Fibroblast of skin of scalp (primary cell): ENCODE measurements at places on chromosomes 3 and 15.

DNA sequence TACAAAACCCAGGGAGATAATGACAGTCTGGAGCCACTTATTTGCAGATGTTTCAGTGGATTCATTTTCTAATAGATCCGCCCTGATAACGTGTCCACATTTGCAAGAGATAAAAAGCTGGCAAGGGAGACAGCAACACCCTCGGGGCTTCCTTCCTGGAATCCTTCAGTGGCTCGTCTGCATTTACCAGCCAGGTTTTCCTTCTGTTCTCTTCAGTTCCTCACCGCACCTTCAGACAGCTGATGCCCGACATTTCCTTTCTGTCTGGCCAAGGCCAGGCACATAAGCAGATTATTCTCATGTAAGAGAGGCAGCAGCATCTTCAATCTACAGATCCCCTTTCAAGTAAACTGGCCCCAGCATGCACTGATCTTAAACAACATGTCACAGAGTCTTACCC is 56.2 kb upstream of the SPATA12 start:
- no peak for DNase-seq

GRCh38 chr15:48866141-48866563 is 11.8 kb upstream of the EID1 start:
- peak; percentile 57 for DNase-seq

DNA sequence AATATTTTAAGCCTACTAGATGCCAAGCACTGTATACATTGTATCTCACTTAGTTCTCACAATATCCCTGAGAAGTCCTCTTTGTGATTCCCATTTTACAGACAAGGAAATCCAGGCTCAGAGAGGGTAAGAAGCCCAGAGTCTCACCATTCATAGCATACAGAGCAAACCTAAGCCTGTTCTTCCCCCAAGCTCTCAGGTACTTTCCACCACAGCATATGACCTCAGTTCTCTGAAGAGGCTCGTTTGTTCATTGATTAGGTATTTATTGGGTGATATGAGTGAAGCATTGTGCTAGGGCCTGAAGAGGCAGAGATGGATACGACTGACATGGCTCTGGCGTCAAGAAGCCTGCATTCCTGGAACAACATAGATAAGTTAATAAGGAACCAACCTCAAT is 310.9 kb upstream of the UMPS start:
- no peak for DNase-seq

GRCh38 chr3:148937467-148938255 is 53.7 kb upstream of the GYG1 start:
- peak; percentile 94 for DNase-seq

- DNase-seq: no peak
Observed at GRCh38 chr3:11006986-11007933, 14.7 kb downstream of the SLC6A1 start.

- peak; percentile 25 for DNase-seq
Observed at GRCh38 chr15:72285927-72286516, 13.7 kb upstream of the PARP6 start.

DNA sequence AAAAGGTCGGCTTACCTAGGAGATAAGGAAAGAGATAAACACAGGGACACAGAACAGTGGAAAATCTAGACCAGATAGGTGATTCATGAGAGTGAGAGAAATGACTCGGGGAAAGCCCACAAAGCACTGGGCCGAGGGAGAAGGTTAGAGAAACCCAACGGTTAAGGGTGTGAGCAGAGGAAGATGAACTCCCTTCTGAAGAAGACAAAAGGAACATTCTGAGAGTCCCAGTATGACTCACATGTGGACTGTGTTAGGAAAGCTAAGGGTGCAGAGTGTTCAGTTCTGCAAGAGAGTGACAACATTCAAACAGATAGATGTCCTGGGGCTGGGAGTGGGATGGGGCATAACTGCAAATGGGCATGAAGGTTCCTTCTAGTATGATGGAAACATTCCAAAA is 83.0 kb downstream of the CNTN3 start:
- peak; percentile 32 for DNase-seq

DNA sequence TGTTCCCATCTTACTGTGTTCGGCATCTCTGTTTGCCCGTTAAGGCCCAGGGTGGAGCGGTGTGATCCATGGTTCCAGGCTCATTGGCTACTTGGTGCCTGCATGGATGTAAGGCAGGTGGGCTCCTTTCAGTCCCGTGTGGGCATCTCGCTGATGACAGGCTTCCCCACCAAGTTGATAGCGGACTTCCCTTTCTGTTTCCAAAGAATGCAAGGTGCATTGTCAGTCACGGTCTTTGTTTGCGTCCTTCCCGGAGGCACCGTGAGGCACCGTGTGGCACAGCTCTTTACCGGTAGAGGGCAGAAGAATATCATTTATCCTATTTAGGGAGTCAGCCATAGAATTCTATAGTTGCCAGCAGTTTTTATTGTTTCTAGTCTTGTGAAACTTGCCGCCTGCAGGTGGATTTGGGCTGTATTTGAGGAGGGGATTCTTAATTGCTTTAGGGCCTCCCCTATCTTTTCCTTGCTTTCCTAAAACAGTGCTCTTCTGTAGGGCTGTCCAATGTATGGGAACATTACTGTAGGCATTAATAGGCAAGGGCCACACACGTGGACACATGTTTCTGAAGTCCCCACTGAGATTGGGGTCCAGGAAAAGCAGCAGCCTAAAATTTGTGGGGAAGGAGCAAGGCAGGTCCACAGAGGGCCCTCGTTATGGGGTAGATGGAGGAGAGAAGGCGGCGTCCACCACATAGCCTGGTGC is 244.1 kb downstream of the SLCO3A1 start:
- peak; percentile 55 for DNase-seq

DNA sequence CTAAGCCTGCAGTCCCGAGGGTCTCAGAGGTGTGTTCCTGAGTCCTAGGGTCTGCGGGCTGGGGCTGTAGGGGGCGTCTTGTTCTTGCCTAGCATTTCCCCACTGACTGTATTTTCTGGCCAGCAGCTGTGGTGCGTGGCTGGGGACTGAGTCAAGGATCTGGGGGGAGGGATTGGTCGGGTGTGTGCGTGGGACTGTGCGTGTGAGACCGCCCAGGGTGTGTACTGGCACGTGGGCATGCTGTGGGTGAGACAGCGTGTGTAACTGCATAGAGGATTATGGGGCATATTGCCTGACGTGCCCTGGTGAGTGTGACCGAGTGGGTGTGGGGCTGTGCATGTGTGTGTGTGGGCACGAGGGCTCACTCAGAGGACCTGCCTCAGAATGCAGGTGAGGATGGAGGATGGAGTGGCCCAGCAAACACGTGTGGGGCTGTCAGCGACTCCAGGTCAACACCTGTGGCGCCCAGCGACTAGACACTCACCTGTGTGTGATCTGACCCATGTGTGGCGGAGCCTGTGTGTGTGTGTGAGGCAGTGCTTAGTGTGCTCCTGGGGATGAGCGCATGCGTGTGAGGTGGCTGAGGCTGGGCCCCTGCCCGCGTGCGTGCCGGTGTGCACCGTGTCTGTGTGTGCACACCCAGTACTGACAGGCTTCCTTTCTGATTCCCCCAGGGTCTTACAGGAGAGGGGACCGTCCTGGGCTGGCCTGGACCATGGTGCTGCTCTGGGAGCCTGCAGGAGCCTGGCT is 20.9 kb downstream of the FBLN2 start:
- peak; percentile 17 for DNase-seq

DNA sequence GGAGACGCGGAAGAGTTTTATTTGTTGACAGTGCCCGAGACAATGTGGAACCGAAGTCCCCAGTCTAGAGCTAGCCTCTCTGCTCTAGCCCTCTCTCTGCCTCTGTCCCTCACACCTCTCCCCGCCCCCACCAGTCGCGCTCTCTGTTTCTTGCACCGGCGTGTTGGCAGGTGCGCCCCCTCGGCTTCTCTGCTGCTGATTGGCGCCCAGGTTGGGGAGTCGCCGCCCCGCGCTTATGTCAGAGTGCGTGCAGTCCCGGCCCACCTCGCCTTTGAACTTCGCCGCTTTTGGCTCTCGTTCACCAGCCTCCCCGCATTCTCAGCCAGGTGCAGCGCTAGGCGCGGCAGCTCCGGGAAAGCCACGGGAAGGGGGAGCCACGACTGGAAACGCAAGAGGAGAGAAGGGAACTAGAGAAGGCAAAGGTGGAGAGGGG is at the start of gene SOX14:
Gene SOX14 (plus strand): TSS at position 315 of the 433 bp plus-strand sequence. CDS start 470 bp downstream, outside the sequence.
- DNase-seq: no peak

DNA sequence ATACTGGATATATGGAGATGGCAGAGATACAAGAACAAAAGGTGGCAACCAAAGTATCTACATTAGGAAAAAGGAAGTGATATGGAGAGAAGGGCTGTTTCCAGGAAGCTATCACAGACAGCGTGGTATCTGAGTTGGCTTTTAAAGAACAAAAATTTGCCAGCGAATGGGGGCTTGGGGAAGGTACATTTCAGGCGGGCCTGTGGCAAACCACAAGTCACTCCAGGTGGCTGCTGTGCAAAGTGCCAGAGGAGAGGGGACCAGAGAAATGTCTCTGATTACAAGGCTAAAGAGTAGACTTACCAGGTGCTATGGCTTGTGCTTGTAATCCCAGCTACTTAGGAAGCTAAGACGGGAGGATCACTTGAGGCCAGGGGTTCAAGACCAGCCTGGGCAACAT is 91.1 kb downstream of the MSL2 start:
- no peak for DNase-seq

DNA sequence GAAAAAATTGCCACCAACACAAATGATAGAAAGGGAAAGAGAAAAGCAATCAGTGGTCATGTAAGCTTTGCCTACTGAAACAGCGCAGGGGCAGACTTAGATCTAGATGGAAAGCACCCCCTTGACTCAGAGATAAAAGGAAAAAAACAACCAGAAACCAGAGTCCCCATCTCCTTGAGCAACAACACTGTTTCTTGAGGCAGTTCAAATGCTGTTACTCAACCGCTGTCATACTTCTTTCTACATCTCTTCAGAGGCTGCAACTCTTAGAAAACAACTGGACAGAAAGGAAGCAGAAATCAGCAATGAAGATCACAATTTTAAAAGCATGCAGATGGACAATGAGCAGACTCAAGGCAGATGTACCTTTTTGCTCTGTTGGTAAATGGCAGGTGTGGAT is 36.5 kb downstream of the FSIP1 start:
- DNase-seq: no peak

DNA sequence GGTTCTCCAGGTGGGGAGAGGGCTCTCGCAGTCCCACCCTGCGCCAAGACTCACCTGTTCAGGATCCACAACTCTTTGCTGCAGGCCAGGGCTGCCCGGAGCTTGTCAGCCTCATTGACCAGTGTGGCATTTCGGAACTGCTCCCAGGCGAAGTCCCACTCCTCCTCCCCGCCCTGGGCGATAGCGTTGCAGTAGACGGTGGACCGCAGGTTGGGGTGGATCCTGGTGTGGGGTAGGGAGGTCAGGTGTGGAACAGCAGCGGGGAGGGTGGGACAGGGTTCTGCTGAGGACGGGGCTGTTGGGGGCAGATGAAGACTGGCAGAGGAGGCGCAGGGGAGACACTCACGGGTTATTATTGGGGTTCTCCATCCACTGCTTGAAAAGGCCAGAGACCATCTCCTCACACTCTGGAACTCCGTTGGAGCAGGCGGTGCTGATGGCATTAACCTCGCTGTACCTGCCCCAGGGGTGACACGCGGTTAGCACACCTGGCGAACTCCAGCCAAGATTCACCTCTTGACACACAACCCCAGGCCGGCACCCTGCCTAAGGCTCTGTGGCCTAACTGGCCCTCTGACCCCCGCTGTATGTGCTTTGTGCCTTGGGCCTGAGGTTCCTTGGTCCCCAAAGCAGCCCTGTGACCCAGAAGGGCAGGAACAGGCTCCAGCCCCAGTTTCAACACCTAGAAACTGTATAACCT is 16.1 kb downstream of the MESP2 start:
- DNase-seq: no peak

DNA sequence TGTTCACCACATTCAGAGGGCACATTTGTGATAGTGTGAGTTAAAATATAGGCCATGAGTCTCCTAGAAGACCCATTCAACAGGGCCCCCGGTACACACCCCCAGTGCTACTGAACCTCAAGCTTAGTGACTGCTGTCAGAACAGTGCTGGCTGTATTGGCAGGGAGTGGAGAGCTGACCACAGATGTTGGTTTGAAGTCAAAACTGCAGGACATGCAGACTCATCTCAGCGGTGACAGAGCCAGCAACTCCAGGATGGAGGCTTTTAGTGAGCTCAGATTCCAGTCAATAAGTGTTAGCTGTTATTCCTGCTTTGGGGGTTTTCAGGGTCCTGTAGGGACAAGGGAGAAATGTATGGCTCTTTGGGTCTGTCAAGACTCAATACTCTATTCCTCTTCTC is 29.1 kb downstream of the PRR20G start:
- DNase-seq: no peak

DNA sequence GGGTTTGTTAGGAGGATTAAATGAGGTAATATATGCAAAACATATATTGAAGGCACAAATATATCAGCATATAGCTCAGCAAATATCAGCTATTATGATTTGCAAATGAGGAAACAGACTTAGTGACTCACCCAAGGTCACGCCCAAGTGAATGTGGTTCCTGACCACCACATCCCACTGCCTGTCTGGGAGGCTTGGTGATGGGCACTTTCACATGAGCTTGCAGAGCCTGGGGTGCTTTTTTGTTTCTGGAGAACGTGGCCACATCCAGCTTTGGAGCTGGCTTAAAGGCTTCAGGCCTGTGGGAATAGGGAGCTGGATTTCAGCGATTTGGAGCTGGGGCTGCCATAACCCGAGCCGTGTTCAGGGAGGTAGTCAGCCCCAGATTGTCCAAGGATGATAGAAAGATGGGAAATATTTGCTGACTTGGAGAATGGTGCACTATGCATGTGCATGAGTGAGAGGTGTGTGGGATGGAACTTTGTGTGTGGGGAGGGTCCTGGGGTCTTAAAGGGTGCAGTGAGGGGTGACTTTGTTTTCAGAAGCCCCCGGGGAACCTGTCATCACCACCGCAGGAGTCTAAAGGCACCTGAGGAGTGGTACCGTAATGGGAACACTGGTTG is 12.0 kb upstream of the FGD5 start:
- DNase-seq: peak; percentile 9

DNA sequence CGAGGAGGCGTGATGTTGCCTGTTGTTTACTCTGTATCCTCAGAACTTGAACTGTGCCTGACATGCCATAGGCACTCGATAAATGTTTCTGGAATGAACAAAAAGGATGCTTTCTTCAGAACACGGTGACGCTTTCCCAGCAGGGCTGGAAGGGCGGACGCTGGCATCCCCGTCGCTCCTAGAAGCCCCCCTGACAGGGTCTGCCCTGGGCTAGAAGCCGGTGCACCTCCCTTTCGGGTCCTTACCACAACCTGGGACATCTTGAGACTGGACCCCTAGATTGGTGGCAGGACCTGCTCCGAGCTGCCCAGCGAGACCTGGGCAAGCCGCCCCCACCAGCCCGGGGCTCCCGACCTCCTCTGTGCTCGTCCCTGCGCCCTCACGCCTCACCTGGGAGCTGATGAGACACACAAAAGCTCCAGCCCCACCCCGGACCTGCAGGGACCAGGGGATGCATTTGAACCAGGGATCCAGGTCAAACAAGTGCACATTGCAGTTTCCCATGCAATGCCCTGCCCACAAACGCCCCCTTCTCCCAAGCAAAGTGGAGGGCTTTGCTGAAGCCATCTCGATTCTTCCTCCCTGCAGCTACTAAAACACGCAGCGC is 131.2 kb upstream of the MEF2A start:
- DNase-seq: no peak

GRCh38 chr15:101210466-101210865 is 41.4 kb downstream of the CHSY1 start:
- DNase-seq: no peak
